ENCODE measurements at places on chromosomes 6 and 20. TPM values are rescaled to one million over a fixed set of nuclear protein-coding genes. Genes with fewer than 3 reads are reported as not detected.

Gene OLIG3
- total RNA-seq: not detected

Gene SH3BGRL2
- total RNA-seq: 1.6 TPM

Gene ANKEF1
- total RNA-seq: 1.8 TPM

Gene IFNGR1
- total RNA-seq: 128 TPM

Gene ZBTB46
- 1.1 TPM for total RNA-seq

Gene GRM1
- total RNA-seq: not detected

Gene CLVS2
- total RNA-seq: not detected

GRCh38 chr6:7848229-7848628, 62.4 kb downstream of the TXNDC5 start:
- no peaks in the 10 kb centered on the region for H3K36me3 ChIP-seq
- no peak overlapping the region for H3K27ac ChIP-seq
- no peaks in the 10 kb centered on the region for H3K4me1 ChIP-seq
- no peak overlapping the region for H3K4me3 ChIP-seq

- H3K4me1 ChIP-seq: no peaks in the 10 kb centered on the region
- H3K36me3 ChIP-seq: no peaks in the 10 kb centered on the region
- no peak overlapping the region for H3K4me3 ChIP-seq
- H3K27me3 ChIP-seq: no peaks in the 10 kb centered on the region
- no peak overlapping the region for H3K27ac ChIP-seq
- no peak for DNase-seq
These were observed 38.0 kb downstream of the RCAN2 start for GRCh38 chr6:46453216-46453615.

DNA sequence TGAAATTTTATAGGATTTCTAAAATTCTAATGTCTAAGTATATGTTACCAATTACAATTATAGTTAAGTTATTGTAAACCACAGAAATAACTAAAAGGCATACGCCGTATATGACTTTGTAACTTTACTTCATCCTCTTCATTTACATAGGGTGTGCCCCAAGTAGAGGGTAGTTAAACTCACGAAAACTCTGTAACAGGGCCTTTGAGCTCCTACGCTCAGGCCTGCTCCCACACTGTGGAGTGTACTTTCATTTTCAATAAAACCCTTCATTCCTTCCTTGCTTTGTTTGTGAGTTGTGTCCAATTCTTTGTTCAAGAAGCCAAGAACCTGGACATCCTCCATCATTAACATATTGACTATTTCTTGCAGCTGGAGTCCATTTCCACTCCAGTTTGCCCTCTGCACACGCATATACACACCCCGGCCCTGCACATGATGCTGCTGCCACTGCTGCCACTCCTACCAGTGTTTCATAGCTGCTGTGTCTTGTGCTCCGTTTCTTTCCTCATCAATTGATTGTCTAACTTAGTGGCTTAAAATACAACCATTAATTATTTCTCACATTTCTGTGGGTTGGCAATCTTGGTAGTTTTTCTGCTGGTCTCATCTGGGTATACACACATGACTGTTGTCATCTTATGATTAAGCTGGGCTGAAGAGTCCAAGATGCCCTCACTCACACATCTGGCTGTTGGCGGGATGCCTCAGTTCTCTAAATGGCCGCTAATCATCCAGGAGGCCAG, 33.0 kb upstream of the SCP2D1 start:
- no peak overlapping the region for H3K27ac ChIP-seq
- H3K36me3 ChIP-seq: no peaks in the 10 kb centered on the region
- H3K4me1 ChIP-seq: no peaks in the 10 kb centered on the region
- H3K27me3 ChIP-seq: no peaks in the 10 kb centered on the region

DNA sequence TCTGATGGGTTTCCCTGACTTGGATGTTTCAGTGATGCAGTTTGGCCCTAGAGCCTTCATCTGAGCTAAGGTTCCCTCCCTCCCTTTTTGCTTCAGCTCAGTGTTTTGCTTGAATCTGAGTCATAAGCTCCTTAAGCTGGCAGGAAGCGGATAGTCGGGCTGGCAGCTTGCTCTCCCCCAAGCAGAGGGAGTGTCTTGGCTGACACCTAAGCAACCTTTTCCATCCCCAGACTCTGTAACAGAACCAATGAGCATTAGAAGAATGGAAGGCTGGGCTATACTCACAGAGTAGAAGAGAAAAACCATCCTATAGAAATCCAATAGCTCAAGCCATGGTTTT, 98.3 kb downstream of the HAO1 start:
- no peak for DNase-seq
- H3K27me3 ChIP-seq: peaks cover 6% of the 10 kb centered on the region
- no peak overlapping the region for H3K4me3 ChIP-seq
- H3K27ac ChIP-seq: no peak overlapping the region
- H3K36me3 ChIP-seq: no peaks in the 10 kb centered on the region

- DNase-seq: peak; percentile 7
- no peaks in the 10 kb centered on the region for H3K4me1 ChIP-seq
- no peak overlapping the region for H3K4me3 ChIP-seq
- no peaks in the 10 kb centered on the region for H3K36me3 ChIP-seq
- H3K27me3 ChIP-seq: no peaks in the 10 kb centered on the region
These were observed 631.1 kb downstream of the COL12A1 start for GRCh38 chr6:74574794-74575193.

DNA sequence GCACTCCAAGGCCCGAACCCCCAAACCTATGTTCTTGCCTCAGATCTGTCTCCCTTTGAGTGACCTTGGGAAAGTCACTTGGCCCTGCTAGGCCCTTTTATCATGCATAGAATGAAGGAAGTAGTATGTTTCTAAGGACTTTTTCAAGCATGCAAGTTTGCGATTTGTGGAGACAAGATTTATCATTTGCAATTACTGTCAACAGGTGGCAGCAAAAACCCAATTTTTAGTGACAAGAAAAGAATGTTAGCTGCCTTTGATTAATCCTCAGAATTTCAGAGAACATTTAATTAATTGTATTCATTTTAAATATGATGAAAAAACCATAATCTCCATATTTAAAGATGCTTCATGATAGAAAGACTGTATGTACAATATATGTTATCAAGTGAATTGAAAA, 28.3 kb upstream of the PREP start:
- no peak overlapping the region for H3K27ac ChIP-seq
- no peaks in the 10 kb centered on the region for H3K27me3 ChIP-seq
- H3K4me3 ChIP-seq: no peak overlapping the region
- H3K36me3 ChIP-seq: no peaks in the 10 kb centered on the region
- no peak for DNase-seq

- no peaks in the 10 kb centered on the region for H3K36me3 ChIP-seq
- H3K4me1 ChIP-seq: no peaks in the 10 kb centered on the region
- DNase-seq: no peak
- H3K4me3 ChIP-seq: no peak overlapping the region
These were observed 50.8 kb downstream of the SPTLC3 start for GRCh38 chr20:13059398-13060136.

- H3K4me3 ChIP-seq: peak overlapping the region; percentile 43
- DNase-seq: no peak
- no peaks in the 10 kb centered on the region for H3K36me3 ChIP-seq
- H3K27me3 ChIP-seq: peaks cover 79% of the 10 kb centered on the region
These were observed 4.7 kb downstream of the LINC00237 start for GRCh38 chr20:21101453-21101931.

DNA sequence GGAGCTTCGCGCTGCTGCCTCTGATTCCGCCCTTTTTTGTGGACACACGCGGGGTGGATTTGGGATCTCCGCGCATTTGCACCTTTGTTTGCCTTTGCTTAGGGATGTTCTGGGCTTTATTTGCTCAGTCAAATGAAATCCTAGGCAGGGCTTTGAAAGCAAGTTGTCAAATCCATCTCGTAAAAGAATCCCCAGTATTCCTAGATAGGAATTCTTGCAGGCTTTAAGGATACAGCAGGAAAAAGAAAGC, 453 bp downstream of the CEP57L1 start:
- peak overlapping the region; percentile 64 for H3K4me3 ChIP-seq
- H3K27me3 ChIP-seq: no peaks in the 10 kb centered on the region
- H3K4me1 ChIP-seq: peaks cover 8% of the 10 kb centered on the region
- no peak for DNase-seq
- H3K27ac ChIP-seq: peak overlapping the region; percentile 98

DNA sequence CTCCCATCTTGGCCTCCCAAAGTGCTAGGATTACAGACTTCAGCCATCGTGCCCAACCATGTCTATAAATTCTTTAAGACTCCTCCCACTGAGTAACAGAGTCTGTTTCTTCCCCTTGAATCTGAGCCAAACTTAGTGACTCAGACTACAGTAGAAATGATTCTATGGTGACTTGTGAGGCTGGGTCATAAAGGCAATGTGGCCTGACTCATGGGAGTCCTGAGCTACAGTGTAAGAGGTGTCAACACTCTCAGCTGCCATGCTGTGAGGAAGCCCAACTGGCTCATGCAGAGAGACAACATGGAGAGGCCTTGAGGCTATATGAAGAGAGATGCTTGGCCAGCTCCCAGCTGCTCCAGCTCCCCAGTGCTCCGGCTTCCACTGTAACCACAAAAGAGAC, 5.2 kb upstream of the NRSN2 start:
- H3K4me1 ChIP-seq: peaks cover 5% of the 10 kb centered on the region
- H3K27ac ChIP-seq: no peak overlapping the region
- no peaks in the 10 kb centered on the region for H3K27me3 ChIP-seq
- no peaks in the 10 kb centered on the region for H3K36me3 ChIP-seq

DNA sequence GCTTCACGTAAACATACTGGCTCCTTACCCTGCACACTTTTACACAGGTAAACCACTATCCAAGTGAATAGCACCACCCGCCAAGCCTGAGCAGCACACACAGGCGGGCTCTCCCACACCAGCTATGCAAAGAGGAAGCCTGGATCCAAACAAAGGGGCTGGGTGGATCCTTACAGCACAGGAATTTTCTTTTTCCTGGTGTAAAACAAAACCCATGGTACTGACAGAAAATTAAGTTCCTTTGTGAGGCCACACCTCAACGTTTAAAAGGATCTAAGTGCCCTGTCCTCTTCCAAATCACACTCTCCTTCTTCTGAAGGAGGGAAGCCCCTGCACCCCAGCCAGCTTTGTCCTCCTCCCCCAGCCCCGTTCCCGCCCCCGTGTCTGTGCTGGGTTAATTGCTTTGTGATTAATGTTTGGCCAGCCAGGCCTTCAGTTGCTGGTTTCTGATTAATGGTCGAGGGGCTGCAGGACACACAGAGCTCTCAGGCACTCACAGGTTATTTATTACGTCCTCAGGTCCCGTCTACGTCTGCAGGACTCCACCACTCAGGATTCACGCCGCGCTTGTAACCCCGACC, 6.1 kb downstream of the DACT2 start:
- H3K27ac ChIP-seq: no peak overlapping the region
- H3K27me3 ChIP-seq: no peaks in the 10 kb centered on the region
- no peaks in the 10 kb centered on the region for H3K4me1 ChIP-seq
- no peak for DNase-seq
- no peaks in the 10 kb centered on the region for H3K36me3 ChIP-seq
- H3K4me3 ChIP-seq: no peak overlapping the region

GRCh38 chr6:44022296-44022661, 105.0 kb downstream of the MRPL14 start:
- DNase-seq: no peak
- no peak overlapping the region for H3K4me3 ChIP-seq
- no peaks in the 10 kb centered on the region for H3K27me3 ChIP-seq
- H3K36me3 ChIP-seq: no peaks in the 10 kb centered on the region
- no peaks in the 10 kb centered on the region for H3K4me1 ChIP-seq
- H3K27ac ChIP-seq: no peak overlapping the region

- DNase-seq: no peak
- no peaks in the 10 kb centered on the region for H3K4me1 ChIP-seq
- no peak overlapping the region for H3K27ac ChIP-seq
- H3K27me3 ChIP-seq: no peaks in the 10 kb centered on the region
- H3K4me3 ChIP-seq: no peak overlapping the region
- H3K36me3 ChIP-seq: no peaks in the 10 kb centered on the region
These were observed 754.4 kb upstream of the MARCKS start for GRCh38 chr6:113102761-113103160.

DNA sequence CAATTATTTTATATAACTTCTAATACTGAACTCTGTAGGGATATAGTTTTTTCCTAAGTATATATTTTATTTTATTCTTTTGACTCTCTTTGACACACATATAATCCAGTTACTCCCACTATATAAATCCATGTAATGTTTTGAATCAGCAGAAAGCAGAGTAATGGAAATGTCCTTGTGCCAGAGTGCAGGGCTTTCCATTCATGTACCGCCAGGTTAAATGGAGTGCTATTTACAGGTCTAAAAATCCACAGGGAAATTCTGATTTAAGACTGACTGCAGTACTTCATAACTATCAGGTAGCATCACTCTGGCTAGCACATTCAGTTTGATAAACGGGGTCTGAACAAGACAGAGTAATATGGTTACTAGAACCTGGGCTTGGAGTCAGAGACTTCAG, 626.8 kb downstream of the COL12A1 start:
- no peak overlapping the region for H3K4me3 ChIP-seq
- no peaks in the 10 kb centered on the region for H3K4me1 ChIP-seq
- H3K27me3 ChIP-seq: no peaks in the 10 kb centered on the region

GRCh38 chr20:50865591-50865990, 65.6 kb downstream of the ADNP start:
- no peak overlapping the region for H3K4me3 ChIP-seq
- H3K27me3 ChIP-seq: no peaks in the 10 kb centered on the region
- no peaks in the 10 kb centered on the region for H3K4me1 ChIP-seq
- no peaks in the 10 kb centered on the region for H3K36me3 ChIP-seq
- H3K27ac ChIP-seq: no peak overlapping the region
- DNase-seq: no peak

- no peaks in the 10 kb centered on the region for H3K4me1 ChIP-seq
- no peak overlapping the region for H3K4me3 ChIP-seq
- DNase-seq: no peak
- no peaks in the 10 kb centered on the region for H3K36me3 ChIP-seq
These were observed 2.8 kb upstream of the SLPI start for GRCh38 chr20:45257161-45257560.

DNA sequence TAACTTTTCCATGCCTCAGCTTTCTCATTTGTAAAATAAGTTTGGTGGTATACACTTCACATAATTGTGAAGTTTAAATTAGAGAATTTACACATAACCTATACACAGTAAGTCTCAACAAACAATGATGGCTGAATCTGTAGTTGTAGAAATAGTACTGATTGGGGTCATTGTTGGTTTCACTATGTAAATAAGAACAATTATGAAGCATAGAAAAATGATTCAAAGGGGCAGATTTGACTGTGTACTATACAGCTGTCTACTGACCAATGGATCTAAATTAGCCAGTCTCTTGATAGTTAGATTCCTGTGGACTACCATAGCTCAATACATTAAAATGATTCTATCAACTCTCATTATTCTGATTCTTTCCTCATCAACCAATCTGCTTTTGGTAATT, 181.1 kb upstream of the STXBP5 start:
- DNase-seq: no peak
- H3K4me1 ChIP-seq: no peaks in the 10 kb centered on the region
- H3K27ac ChIP-seq: no peak overlapping the region
- no peaks in the 10 kb centered on the region for H3K27me3 ChIP-seq
- no peak overlapping the region for H3K4me3 ChIP-seq
- no peaks in the 10 kb centered on the region for H3K36me3 ChIP-seq

GRCh38 chr6:167476844-167477595, 152.1 kb downstream of the TTLL2 start:
- no peak for DNase-seq
- H3K36me3 ChIP-seq: no peaks in the 10 kb centered on the region
- no peak overlapping the region for H3K4me3 ChIP-seq
- no peak overlapping the region for H3K27ac ChIP-seq

GRCh38 chr20:517221-517620, 26.4 kb downstream of the CSNK2A1 start:
- DNase-seq: no peak
- H3K4me3 ChIP-seq: no peak overlapping the region
- peaks cover 8% of the 10 kb centered on the region for H3K36me3 ChIP-seq
- no peaks in the 10 kb centered on the region for H3K27me3 ChIP-seq

Data from natural killer cell (primary cell).